Activated CD4-positive, alpha-beta T cell treated with anti-CD3 and anti-CD28 coated beads for 48 hours (primary cell): ENCODE measurements at places on chromosomes 7 and 10.

- no peak for DNase-seq
These were observed 105.3 kb downstream of the PLXDC2 start for GRCh38 chr10:19921300-19922140.

- DNase-seq = no peak
These were observed 13.7 kb downstream of the IL2RA start for GRCh38 chr10:6048281-6049030.

DNA sequence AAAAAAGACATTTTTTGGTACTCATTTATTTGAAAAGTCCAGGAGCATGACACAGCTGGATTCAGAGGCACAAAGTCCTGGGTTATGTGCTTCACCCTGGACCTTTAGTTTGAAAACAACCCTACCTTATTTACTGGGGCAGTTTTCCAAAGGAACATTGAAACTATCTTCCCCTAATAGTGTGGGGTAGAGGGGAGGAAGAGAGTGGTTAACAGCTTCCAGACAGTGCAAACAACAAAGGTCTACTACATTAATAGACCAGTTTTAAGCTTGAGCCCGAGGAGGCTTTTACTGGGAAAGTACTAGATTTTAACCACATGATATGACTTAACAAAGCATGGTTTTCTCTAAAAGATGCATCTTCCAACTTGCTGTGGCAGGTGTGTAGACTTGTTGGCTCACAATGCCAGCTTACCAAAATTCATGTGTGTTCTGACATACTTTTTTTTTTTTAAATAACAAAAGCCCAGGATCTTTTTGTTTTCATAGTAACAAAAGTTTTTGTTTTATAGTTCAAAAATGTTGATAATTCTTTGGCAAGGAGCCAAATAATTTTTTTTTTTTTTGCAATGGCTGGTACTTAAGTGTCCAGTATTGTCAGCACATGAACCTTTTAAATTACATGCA, 1.8 kb downstream of the GSTO1 start:
- no peak for DNase-seq

DNA sequence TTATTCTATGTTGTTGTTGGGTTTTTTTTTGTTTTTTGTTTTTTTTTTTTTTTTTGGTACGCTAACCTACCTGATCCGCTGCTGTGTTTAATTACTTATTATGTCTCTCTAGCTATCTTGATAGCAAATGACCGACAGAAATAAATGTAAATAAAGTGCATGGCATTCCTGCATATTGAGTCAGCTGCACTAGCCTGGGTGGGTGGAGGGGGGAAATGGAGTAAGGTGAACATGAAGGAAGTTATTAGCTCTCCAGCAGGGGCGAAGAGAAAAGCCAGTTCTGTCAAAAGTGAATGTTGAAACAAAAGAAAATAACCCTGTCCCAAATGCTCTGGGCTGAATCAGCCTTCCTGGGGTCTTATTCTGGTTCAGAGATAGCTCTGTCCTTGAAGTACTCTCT, 210.7 kb upstream of the MDFIC start:
- DNase-seq = no peak

DNA sequence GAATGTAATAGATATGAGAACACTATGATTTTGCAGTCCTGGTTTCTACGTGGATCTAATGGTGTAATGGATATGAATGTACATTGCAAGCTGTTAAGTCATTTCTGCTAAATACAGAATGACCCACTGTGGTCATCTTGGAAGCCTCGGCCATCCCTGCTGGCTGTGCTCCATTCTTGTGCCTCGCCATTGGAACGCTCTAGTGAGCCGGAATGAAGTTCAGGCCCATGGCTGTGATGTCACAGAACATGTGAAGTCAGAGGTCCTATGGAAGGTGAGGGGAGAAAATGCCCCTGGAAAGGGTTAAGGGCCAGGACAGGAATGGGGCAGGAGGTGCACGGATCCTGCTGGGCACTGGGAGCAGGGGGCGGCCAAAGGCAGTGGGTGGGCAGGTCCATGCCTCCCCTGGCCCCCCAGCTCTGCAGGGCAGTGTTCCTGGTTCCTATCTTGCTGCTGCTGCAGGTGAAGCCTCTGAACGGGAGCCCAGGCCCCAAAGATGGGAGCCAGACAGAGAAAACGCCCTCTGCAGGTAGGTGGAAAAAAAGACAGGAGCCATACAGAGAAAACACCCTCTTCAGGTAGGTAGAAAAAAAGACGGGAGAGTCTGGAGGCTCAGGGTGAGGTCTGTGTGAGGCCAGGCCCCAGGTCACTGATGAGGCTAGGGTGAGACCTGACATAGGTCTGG, at the start of gene LLCFC1:
TSS of gene LLCFC1 (plus strand) at position 259 of the 685 bp plus-strand sequence. CDS start at position 397, 138 bp downstream.
- DNase-seq = peak; percentile 20

- no peak for DNase-seq
These were observed 5.5 kb downstream of the LRMDA start for GRCh38 chr10:75436896-75437295.

DNA sequence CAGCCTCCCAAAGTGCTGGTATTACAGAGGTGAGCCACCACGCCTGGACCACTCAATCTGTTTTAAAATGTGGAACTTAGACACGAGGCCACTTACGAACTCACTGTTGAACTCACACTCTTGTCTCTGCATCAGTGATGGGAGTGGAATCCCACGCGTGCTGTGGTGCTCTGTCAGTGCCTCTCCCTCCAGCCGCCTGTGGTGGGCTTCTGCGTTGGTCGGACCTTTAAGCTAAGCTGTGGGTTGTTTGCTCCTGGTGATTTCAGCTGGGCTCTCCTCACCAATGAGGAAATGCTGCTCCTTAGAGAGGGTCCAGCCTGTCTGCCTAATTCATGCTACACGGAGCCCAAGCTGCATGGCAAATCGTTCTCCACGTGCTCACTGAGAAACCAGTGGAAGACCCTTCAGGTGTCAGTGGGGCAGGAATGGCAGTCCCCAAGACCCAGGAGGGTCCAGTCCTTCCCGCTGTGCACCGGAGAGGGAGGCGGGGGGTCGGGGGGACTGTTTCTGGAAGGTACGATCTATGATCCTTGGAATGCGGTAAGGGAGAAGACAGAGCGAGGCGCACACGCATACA, 17.9 kb upstream of the PRKAR1B start:
- no peak for DNase-seq

- DNase-seq = no peak
These were observed 14.9 kb downstream of the HOXA1 start for GRCh38 chr7:27080844-27081436.

- DNase-seq = no peak
These were observed 65.2 kb downstream of the GBF1 start for GRCh38 chr10:102310361-102311024.

GRCh38 chr7:1052031-1052818, 7.9 kb downstream of the GPR146 start:
- no peak for DNase-seq

DNA sequence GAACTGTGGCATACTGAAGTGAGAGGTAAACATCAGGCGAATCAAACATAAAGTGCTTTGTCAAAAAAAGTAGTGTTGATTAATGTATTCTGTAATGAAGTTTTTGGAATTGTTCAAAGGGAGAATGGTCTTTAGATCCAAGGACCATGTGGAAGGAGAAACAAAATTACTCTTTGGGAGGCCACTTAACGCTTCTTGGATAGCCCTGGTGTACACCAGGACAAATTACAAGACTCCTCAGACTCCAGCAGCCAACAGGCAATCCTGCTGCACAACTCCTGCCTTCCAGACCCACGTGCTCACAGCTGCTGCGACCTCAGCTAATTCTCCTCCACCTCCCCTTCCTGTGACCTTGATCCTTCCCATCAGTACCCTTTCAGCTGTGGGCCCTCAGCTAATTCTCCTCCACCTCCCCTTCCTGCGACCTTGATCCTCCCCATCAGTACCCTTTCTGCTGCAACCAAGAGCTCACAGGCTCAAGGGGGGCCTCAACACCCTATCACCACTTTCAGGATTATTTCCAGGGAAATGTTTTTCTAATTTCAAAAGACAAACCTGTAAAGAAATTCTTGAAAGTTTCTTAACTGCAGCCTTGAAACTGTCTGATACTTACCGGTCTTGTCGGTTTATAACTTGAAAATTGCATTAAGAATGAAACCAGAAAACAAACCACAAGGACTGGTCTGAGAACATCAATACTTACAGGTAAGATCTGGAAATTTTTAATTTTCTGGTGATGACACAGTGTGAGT, 29.7 kb upstream of the DDC start:
- DNase-seq = no peak

GRCh38 chr10:47379901-47380300, 4.2 kb downstream of the ZNF488 start:
- no peak for DNase-seq

GRCh38 chr10:14884082-14884481, 5.4 kb downstream of the SUV39H2 start:
- DNase-seq = no peak

- DNase-seq = no peak
These were observed 23.0 kb downstream of the SMKR1 start for GRCh38 chr7:129525225-129525862.

DNA sequence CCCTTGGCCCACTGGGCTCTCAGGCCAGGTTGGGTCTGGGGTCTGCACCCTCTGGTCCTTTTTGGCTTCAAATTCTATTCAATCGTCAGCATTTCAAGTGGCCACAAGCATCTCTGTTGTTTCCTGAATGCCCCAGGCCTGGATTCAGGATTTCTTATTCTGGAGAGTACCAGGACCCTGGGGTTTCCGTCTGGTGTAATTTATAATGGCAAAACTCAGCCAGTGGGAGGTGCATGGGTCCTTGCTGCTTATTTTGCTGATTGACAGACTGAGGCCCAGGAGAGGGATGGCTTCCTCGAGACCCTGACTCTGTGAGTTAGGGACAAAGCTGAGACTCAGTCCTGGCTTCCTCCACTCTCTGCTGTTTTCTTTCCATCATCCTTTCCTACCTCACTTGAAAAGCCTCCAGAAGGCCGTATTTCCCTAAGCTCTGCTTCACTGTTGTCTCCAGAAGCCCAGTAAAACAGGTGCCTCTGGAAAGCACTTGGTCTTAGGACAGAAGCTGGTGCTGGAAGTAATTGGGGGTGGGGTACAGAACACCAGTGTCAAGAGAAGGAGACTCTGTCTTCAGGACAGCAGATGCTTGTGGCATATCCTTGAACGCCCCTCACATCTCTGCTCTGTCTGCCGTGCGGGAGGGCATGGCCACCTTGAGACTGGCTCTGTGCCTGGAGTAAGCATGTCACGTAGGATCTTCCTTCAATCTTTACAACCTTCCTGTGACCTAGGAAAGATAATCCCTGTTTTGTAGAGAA, 39.4 kb upstream of the SH2D4B start:
- no peak for DNase-seq

GRCh38 chr7:28296571-28297483, 115.5 kb upstream of the CREB5 start:
- DNase-seq = peak; percentile 72

DNA sequence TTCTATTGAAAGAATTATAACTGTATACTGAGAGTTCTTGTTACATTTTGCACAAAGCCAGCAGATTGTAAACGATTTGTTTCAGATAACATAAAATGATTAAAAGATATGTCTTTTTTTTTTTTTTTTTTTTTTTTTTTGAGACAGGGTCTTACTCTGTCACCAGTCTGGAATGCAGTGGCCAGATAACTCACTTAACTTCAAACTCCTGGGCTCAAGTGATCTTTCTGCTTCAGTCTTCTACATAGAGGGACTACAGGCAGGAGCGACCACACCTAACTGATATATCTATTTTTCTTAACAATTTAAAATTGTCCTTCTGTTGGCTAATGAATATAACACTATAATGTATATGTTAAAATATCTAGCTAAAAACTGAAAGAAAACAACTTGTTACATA, 317.3 kb upstream of the CACNA2D1 start:
- no peak for DNase-seq

DNA sequence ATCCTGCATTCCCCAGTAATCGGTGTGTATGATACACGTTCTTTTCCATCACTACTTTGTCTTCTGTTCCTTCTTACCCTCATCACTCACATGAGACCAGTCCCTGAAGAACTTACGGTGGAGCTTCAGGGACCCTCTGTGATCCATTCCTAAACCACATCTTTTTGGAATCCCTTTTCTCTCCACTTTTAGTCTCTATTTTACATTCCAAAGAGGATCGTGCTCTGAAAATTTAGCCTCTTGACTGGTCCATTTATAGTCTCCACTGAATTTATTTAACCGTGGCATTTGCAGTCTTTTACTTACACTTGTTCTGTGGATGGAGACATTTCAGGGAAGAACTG, 109.1 kb downstream of the NT5C2 start:
- no peak for DNase-seq

DNA sequence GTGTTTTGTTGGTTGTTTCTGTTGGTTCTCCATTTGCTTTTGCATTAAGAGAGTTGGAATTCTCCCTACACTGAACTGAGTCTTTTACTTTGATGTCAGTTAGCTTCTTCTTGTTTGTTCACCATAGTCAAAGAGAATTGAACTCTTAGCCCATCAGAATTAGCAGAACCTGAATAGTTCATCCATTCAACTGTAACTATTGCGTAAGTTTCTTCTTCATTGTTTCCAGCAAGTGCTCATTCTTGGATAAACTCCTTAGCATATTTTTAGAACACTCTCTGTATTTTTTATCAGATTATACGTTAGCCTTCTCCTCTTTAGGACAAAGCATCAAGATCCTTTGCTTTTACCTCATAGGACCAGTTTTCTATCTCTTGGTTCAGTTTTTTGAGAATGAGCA, 128.4 kb upstream of the RAB11FIP2 start:
- DNase-seq = no peak

DNA sequence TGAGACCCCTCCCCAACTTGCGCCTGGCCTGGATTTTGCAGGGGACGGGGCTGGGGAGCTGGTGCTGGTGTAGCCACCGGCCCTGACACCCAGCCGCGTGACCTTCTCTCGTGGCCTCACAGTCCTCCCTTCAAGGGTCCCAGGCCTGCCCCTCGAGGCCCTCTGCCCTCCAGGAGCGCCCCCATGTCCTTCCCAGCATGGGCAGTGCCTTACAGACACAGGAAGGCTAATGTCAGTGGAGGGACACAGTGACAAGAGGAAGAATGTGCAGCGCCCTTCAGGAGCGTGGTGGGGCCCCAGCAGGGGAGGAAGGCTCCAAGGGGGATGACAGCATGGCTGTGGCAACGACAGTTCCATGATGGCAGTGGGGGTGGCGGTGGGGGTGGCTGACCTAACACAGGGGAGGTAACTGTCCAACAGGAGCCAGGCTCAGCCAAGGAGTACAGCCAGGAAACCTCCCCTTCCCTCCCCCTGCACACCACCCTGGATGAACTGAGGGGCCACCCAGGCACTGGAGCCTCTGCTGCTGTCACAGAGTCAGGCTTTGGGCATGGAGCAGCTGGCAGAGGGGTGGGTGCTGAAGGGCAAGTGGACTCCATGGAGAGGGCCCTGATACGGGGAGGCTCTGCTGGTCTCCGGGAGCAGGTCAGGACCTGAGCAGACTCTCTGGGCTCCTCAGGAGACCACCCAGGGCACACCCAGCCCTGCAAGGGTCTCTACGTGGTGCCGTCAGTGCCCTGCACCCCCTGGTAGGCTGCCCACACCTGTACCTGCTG, 76.0 kb upstream of the RET start:
- DNase-seq = no peak
